ENCODE measurements at places on chromosomes 12 and 14. TPM values are rescaled to one million over a fixed set of nuclear protein-coding genes. Genes with fewer than 3 reads are reported as not detected.

DNA sequence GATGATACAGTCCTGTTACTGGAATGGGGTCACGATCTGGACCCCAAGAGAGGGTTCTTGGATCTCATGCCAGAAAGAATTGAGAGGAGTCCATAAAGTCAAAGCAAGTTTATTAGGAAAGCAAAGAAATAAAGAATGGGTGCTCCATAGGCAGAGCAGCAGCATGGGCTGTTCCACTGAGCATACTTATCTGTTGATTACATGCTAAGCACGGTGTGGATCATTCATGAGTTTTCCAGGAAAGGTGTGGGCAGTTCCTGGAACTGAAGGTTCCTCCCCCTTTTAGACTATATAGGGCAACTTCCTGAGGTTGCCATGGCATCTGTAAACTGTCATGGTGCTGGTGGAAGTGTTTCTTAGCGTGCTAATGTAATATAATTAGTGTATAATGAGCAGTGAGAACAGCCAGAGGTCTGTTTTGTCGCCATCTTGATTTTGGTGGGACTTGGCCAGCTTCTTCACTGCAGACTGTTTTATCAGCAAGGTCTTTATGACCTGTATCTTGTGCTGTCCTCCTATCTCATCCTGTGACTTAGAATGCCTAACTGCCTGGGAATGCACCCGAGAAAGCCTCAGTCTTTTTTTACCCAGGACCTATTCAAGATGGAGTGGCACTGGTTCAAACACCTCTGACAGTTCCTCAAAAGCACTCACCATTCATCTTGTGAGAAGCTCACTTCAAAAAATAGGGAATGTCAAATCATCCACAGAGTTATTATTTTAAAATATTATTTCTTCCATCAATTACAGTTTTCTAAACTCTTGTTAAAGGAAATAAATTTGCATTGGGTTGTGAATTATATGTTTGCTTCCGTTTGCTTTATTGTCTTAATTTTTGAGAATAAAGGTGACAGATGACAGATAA lies 1358.8 kb upstream of the TMEM132C start:
- H3K4me1 ChIP-seq = no peaks in the 10 kb centered on the region
- no peak overlapping the region for H3K4me3 ChIP-seq
- peaks cover 4% of the 10 kb centered on the region for H3K27me3 ChIP-seq
- no peak overlapping the region for H3K27ac ChIP-seq

- no peaks in the 10 kb centered on the region for H3K4me1 ChIP-seq
- no peak overlapping the region for H3K27ac ChIP-seq
- no peaks in the 10 kb centered on the region for H3K27me3 ChIP-seq
- DNase-seq = no peak
- no peak overlapping the region for H3K4me3 ChIP-seq
Measured at GRCh38 chr12:10031771-10032175, 1.3 kb downstream of the CLEC9A start.

DNA sequence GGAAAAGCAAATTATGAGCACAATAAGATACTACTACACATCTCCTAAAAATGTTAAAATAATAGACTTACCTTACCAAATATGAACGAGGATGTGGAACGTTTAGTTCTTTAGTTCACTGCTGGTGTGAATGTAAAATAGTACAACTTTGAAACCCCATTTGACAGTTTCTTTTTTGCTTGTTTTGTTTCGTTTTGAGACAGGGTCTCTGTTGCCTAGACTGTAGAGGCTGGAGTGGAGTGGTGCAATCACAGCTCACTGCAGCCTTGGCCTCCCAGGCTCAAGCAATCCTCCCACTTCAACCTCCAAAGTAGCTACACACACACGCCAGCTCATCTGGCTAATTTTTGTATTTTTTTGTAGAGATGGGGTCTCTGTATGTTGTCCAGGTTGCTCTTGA lies 136.4 kb upstream of the FAR2 start:
- no peak overlapping the region for H3K4me3 ChIP-seq
- no peaks in the 10 kb centered on the region for H3K4me1 ChIP-seq
- H3K27ac ChIP-seq = no peak overlapping the region
- no peaks in the 10 kb centered on the region for H3K36me3 ChIP-seq
- no peaks in the 10 kb centered on the region for H3K27me3 ChIP-seq

DNA sequence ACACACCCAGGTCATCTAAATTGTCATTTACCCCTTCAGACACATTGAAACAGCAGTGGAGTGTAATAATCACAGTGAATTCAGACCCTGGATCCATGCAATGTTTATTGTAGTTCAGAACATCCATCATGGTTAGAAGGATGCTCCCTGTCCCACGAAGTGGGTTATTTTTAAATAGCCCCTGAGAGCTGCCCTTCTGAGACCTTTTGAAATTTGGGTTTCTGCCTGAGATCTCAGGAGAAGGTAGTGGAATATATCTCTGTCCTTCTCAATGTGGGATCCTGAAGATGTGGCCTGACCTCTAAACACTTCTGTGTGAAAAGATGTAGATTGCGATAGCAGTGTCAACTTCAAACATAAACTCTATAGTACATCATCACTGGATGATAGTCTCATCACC lies 1080.6 kb downstream of the TMEM121 start:
- H3K27me3 ChIP-seq = peaks cover 3% of the 10 kb centered on the region
- H3K36me3 ChIP-seq = no peaks in the 10 kb centered on the region
- no peak overlapping the region for H3K27ac ChIP-seq
- H3K4me1 ChIP-seq = no peaks in the 10 kb centered on the region
- DNase-seq = no peak
- H3K4me3 ChIP-seq = no peak overlapping the region

DNA sequence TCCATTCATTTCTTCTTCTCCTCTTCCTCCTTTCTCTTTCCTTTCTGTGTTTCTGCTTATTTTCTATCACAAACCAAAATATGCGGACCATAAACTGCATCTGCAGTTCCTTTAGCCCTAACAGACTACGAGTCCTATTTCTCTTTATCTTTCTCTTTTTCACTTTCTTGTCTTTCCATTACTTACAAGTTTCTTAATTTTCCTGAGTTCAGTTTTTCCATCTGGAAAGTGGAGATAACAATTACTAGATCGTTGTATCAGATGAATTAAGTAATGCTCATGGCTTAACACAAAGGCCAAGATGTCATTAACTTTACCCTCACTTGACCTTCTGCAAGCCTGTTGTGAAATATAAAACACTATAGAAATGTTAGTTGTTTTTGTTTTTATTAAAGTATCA lies 983 bp upstream of the COPS7A start:
- H3K4me1 ChIP-seq = peaks cover 13% of the 10 kb centered on the region
- H3K27me3 ChIP-seq = peaks cover 6% of the 10 kb centered on the region
- no peak for DNase-seq
- H3K4me3 ChIP-seq = no peak overlapping the region
- peaks cover 6% of the 10 kb centered on the region for H3K36me3 ChIP-seq

DNA sequence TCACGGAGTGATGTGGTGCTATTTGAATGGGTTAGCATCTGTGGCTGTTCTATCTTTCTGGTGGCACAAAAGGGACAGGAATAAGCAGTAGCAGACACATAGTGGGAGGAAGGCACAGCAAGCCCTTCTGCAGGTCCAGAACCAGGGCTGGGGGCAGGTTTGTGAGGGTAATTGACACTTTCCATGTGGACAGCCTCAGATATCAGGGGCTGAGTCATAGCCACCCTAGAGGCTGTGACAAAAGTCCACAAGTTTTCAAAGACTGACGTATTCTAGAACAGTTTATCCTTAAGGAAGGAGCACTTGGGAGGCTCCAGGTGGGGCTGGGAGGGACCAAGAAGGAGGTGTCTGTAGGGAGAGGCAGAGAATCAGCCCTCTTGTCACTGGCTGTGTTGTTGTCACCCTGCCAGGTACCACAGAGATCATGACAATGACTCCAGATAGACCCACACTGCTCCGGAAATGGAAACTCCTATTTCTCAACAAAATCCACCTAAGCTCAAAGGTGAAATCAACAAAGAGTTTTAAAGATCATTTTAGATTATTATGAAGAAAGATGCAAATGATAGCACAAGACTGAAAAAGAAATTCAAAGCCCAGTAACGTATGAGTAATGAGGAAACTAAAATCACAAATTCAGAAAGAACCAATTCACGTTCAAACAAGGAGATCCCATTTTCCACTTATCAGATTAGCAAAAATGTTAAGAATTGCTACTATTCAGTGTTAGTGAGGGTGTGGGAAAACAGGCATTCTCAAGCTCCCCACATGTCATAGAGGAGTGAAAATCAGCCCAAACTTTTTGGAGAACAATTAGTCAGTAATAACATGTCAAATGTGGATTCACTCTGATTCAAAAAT lies 48.3 kb downstream of the NFKBIA start:
- no peak overlapping the region for H3K27ac ChIP-seq
- H3K27me3 ChIP-seq = no peaks in the 10 kb centered on the region
- no peaks in the 10 kb centered on the region for H3K36me3 ChIP-seq
- peaks cover 16% of the 10 kb centered on the region for H3K4me1 ChIP-seq
- no peak overlapping the region for H3K4me3 ChIP-seq

The FGFR1OP2 gene
- 45.8 TPM for total RNA-seq

The CDKN3 gene
- 7.5 TPM for total RNA-seq

The NEUROD4 gene
- total RNA-seq = not detected

The TMEM233 gene
- total RNA-seq = not detected

The ESPL1 gene
- total RNA-seq = 5.7 TPM

All from suprapubic skin (tissue), 4 donors.